Effector memory CD4-positive, alpha-beta T cell (primary cell): ENCODE measurements at places on chromosomes 2 and 18.

DNA sequence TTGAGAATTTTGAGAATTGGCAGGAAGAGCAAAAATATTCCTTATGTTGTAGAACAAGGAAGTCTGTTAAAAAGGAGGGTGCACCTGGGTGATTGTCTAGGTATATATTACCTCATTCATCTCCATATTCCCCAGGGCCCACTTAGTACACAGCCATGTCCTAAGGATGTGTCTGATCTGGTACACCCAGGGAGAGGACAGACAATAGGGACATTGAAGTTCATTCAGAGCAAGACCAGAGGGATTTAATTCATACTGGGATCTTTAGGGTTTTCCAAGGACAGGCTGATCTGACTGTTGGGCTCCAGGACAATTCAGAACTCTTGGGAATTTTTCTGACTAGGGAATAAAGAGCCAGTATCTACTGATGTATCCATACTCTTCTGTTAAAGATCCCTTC is 112.1 kb downstream of the PHLPP1 start:
- DNase-seq: no peak

DNA sequence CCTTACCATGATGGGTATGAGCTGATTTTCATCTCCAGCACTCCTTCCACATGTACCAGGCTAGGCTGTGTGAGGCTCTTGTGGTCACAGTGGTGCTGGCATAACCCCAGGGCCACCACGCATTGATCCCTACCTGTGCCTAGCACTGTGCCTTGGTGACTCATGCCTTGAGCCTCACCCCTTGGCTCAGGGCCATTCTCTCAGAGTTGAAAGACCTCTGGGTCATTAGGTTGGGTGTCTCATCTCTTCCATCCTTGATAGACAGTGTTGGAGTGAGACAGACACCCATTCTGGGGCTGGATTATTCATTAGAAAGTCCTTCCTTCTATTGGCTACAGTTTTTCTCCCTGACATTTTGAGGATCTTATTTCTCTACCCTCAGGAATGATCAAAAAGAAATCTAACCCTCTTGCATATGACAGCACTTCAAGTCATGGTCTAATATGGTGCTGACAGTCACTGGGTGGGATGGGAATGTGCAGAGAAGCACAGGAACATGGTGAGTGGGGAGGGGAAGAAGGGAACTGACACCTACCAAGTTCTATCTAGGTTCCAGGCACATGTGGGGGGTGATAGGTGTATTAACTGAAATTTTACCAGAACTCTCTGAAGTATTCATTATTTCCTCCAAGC is 41.3 kb downstream of the DYSF start:
- no peak for DNase-seq

DNA sequence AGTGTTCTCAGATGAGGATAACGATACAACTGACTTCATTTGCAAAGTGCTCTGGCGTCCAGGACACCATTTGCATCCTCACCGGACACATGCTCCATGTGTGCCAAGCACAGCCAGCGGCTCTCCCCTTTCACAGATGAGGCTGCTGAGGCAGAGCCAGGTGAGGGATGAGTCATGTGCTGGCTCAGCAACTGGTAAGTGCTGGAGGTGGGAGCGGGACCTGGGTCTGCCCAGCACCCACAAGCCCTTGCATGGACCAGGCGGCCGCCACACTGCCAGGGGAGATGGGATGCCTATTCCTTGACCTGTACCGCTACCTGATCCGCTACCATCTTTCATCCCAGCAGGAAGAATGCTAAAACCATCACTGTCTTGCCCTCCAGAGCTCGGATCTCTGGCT is 86.2 kb upstream of the ASB18 start:
- DNase-seq: no peak

DNA sequence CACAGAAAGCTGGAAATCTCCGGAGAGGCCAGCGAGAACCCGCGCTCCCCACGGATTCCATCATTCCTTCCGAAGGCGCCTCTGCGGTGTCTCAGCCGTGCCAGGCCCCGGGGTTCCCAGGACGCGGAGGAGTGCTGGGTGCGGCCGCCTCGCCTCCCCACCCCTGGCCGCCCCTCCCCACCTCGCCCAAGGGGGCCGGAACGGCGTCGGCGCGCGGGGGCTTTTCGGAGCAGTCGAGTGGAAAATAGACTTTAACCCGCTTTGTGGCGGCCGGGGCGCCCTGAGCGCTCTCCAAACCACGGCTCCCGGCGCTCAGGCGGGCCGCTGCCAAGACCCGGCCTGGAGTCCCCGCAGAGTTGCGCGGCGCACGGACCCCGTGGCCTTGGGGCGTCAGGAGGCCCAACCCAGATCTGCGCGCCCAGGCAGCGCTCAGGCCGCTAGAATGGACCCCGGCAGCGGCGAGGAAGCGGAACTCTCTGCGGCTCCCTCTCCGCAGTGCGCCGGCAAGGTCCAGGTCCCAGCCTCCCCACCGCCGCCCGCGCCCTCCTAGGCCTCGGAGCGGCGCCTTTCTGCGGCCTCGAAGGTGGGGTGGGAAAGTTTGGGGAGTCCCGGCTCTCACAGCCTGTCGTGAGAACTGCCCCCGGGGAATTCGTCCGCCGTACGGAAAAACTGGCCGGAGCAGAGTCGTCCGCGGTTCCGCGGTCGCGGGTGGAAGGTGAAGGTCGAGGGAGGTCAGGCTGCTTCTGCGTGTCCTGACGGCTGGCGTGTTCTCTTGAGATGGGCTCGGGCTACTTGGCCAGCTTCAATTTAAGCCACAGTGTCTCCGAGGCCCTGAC is 1.2 kb upstream of the EMX1 start:
- DNase-seq: no peak

DNA sequence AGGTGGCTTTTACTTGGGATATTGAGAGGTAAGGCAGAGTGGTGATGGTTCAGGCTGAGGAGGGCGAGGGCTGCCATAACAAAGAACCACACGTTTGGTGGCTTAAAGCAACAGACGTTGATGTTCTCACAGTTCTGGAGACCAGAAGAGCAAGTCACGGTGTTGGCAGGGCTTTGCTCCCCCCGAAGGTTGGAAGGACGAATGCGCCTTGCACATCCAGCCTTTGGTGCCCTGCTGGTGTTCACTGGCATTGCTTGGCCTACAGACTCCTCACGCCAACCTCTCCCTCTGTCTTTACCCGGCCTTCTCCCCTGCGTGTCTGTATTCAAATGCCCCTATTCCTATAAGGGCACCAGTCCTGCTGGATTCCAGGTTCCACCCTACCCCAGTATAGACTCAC is 125.4 kb downstream of the TPO start:
- DNase-seq: no peak

DNA sequence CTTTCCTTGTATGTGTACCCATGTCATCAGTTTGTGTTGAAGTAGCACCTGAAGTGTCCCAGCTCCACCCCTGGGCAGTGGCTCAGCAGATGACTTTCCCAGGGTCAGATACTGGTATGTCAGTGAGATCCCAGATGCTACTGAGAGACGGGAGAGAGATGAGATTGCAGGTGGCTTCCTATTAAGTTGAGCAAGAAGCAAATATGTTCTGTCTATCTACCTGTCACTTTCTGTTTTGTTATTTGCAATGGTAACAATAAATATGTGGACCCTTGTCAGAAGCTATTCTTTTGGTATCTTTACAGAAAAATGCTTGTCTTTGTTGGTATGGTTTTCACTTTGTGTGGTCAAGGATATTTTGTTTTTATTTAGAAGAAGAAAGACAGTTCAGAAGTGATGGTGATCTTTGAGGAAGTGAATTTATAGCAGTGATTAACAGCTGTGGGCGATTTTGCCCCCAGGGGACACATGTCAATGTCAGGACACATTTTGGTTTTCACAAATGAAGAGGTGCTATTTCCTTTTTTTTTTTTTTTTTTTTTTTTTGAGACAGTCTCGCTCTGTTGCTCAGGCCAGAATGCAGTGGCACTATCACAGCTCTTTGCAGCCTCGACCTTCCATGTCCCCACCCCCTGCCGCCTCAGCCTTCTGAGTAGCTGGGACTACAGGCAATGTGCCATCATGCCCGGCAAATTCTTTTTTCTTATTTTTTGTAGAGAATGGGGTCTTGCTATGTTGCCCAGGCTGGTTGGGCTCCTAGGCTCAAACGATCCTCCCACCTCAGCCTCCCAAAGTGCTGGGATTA is 21.4 kb downstream of the MGAT5 start:
- no peak for DNase-seq

DNA sequence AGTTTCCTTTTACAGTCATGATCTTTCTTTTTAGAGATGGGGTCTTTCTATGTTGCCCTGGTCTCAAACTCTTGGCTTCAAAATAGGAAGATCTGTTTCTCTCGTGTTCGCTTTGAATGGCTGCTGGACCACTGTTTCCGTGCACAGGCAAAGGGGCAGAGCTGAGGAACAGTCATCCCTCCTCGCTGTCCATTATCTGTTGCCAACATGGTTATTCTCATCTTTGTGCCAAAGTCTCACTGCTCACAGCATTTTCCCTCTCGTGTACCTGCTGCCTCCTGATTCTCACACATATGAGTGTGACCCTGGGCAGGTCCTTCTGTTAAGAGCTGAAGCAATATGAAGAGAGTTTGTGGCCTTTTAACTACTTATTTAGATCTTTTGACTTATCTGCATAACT is 28.0 kb upstream of the CCNYL1 start:
- DNase-seq: no peak

DNA sequence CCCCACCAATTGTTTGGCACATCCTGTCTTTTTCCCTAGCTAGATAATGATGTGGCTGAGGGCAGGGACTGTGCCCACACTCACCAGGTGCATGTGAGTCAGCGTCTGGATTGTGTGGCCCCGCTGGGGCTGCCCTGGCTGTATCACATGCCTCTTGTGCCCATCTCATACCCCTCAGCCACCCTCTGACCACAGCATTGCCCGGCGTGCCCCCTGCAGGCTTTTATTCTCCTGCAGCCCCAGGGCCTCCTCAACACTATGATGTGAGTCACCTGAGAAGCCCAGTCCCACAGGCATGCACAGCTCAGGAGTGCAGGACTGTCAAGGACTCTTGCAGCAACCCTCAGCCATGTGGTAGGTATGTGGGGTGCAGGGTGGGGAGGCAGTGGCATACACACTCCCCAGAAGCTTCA is 14.8 kb upstream of the STEAP3 start:
- no peak for DNase-seq

- no peak for DNase-seq
Observed at GRCh38 chr2:15642011-15642814, 50.5 kb downstream of the DDX1 start.

DNA sequence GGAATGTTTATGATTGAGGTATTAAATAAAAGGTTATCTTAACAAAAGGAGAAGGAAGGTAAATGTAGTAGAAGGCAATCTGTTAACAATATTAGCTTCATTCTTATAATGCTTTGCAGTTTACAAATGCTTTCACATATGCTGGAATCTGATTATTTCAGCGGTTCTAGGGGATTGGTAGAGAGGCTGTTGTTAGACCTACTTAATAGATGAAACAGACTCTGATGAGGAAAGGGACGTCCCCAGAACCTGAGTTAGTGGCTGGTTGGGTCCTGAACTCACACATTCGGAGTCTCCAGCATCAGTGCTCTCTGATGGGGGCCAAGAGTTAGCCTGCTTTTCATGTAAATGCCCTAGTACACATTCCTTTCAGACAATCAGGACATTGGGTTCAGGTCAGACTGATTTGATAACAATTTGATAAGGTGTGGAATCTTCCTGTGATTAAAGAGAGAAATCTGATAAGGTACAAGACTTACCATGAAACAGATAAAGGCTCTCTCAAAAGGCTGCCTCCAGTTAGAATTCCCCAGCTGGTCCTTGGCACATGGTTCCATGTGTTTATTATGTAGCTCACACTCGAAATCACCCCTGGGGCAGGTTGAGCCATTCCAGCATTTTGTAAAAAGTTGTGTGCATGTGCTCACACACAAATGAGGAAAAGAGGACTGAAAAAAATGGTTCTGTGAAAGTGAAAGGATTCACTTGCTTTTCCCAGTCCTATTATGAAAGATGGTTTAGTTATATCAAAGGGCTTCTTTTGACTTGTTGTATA is 103.1 kb downstream of the GPD2 start:
- DNase-seq: no peak

GRCh38 chr2:23751747-23752265 is 175.1 kb downstream of the ATAD2B start:
- DNase-seq: no peak

GRCh38 chr2:218017211-218018053 is 14.6 kb upstream of the TNS1 start:
- no peak for DNase-seq

- no peak for DNase-seq
Observed at GRCh38 chr2:31296641-31297287, 62.8 kb downstream of the EHD3 start.

DNA sequence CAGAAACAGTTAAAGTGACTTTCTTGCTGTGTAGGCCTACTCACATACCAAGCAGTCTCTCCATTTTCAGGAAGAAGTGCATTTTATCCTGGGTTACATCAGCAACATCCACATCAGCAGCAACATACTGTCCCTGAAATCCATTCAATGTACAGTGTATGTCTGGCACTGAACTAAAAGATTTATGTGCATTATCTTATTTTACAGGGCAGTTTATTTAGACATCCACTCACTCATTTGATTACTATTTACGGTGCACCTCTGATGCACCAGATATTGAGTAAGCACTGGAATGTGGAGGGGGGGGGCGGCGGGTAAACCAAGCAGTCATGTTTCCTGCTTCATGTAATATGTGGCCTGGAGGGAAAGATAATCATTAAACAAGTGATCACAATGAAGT is 1128.2 kb downstream of the BCL11A start:
- DNase-seq: no peak

- no peak for DNase-seq
Observed at GRCh38 chr2:191241418-191241817, 3.8 kb upstream of the MYO1B start.

GRCh38 chr2:224781400-224781799 is 65.2 kb upstream of the CCDC195 start:
- DNase-seq: no peak

DNA sequence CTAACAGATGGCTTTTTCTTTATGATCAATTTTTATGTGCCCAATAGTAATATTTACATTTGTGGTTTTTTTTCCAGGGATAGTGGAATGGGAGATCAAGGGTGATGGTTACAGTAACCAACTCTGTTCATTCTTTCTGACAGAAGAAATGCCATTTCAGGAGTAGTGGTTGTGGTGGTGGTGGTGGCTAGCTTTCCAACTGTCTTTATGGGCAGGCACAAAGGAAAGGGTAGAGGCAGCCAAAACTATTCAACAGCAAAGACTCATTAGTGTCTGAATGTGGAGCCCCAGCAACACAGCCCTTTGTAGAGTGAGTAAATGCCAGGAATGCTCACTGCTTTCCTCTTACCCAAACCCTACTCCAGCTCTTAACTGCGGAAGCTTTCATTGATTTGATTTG is 227.7 kb downstream of the RND3 start:
- no peak for DNase-seq

GRCh38 chr2:169752752-169753151 is 19.1 kb downstream of the KLHL23 start:
- DNase-seq: no peak

GRCh38 chr18:22088996-22089640 is 80.3 kb upstream of the GATA6 start:
- no peak for DNase-seq

- no peak for DNase-seq
Observed at GRCh38 chr2:170190172-170190571, 12.2 kb downstream of the MYO3B start.
